Left colon (tissue), 2 donors: ENCODE measurements at places on chromosomes 7 and 10.

DNA sequence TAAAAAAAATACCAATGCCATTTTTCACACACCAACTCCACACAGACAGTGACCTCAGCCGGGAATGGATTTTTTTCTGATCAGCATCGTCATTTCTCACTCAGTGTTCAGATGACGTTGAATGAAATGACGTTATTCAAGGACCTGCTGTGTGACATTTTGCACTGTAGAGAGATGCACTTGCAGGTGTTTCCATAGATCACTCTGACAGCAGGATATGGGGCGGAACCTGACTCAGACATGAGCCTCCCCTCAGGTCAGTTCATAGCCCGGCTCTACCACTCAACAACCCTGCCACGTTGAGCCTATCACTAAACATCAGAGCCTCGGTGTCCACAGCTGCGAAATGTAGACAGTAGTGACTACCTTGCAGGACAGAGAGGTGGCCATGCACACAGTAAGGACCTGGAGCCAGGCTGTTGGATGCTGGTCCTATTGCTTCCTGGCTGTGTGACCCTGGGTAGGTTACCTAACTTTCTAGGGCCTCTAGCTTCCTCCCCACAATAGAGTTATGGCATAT lies 41.4 kb upstream of the ANTXRL start:
- no peak for DNase-seq

DNA sequence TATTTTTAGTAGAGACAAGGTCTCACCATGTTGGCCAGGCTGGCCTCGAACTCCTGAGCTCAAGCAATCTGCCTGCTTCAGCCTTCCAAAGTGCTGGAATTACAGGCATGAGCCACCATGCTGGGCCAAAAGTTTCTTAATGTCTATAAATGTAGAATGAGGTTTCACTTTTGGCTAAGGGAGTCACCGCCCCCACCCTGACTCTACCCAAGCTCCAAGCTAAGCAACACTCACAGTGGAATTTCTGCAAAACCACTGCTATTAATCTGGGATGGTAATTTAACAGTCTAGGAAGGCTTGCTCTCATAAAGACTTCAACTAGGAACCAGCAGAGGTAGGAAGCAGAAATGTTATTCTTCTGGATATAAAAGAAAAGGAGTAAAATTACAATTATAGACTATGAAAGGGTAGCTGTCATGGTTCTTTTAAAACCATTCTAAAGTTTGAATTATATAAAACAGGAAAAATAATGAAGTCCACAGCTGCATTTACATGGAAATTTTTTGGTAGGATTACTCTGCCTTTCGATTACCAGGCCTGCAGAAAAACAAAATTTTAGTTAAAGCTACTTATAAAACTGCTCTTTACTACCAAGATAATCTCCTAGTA lies 211.6 kb downstream of the SFMBT2 start:
- no peak for DNase-seq

DNA sequence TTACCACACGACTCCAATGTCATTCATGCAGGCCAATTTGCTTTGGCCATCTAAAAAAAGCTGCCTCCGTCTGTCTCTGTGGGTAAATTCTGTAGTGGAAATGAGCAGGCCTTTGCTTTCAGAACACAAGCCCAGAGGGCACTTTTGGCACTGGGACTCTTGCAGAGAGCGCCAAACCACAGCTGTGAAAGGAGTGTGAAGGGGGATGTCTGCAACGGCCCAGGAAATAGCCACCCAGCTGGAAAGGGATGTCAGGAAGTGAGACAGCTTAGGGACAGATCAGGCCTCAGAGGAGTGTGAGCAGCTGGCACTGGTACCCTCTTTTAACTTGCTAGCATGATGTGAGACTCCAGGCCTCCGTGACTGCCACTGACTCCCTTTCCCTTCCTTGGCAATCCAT lies 152.4 kb downstream of the DKK1 start:
- DNase-seq, result peak; percentile 24

DNA sequence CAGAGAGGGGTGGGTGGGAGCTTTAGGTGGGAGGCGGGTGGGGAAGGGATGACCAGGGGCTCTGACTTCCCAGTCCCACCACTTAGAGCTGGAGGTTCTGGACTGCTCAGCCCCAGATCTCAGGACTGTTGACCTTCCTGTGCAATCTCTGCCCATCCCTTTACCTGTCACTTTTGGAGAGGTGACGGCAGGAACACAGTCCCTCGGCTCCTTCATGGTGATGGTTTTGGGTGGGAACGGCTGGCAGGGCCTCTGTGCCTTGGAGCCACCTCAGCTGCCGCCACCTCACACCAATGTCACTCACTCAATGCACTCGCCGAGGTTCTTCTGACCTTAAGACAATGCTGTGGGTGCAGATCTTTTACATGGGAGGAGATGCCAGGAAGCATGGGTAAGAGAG lies 49.0 kb downstream of the TMEM270 start:
- DNase-seq, result no peak

DNA sequence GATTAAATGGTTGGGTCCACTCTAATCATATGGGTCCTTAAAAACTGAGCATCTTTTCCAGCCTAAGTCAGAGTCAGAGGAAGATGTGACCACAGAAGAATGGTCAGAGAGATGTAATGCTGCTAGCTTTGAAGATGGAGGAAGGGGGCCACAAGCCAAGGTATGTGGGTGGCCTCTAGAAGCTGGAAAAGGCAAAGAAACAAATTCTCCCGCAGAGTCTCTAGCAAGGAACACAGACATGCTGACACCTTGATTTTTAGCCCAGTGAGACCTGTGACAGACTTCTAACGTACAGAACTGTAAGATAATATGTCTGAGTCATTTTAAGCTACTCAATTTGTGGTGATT lies 1.5 kb upstream of the EXOC6 start:
- DNase-seq, result no peak

DNA sequence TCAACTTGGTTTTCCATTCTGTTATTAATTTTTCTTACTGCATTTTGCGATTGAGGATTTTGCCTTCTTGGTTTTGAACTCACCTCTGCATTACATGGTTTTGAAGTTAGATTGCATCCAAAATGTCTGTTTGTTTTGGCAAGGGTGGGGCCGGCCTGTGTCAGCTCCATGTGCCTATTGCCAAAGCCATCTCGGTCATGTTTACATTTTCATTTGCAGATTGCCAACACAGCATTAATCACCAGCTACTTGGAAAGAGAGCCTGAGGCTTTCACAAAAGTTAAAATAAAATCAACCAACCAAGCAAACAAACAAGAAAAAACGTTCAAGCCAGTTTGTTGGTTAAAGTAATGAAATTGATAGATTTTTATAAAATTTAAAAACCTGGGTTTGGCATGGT lies 695.8 kb downstream of the TYW1 start:
- no peak for DNase-seq

DNA sequence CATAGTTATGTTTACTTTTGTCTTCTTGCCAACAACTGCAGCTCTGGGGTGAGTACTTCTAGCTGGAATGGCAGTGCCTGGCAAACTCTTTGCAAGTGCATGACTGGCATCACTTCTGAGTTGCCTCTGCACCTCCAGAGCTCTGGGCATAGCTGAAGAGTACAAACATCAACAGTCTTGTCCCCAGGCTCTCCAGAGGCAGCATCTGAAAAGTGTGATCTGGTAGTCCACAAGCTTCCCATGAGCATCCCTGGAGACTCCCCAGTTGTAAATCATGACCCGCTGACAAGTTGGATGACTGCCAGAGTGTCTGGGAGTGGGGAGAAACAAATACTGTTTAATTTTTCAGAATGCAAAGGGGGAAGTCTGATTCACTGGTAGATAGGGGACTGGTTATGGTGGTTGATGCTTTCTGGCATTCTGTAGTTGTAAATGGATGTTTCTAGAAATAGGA lies 138.9 kb upstream of the CDK13 start:
- DNase-seq, result no peak
